Adrenal gland (tissue), 19 donors: ENCODE measurements at places on chromosomes 5 and 9.
A peak's percentile ranks its signal among the peaks of the same experiment; 100 is the strongest.

DNA sequence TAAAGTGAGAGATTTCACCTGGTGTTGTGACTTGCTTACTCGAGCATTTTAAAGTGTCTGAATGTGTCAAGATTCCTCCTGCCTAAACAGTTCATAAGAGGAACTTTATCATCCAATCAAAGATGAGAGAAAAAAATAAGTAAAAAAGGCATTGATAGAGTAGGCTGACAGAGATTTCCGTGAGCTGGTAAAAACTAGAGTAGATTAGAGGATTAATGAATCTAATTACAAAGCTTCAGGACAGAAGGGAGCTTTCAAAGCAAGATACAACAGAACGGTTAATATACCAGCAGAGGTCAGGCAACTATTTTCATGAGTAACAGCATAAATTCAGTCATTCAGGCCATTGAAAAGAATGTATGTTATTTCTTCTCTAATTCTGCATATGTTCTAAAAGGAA lies 91.5 kb downstream of the ADAMTS6 start:
- H3K36me3 ChIP-seq: no peaks in the 10 kb centered on the region
- H3K4me1 ChIP-seq: no peaks in the 10 kb centered on the region
- no peak overlapping the region for H3K4me3 ChIP-seq
- H3K27me3 ChIP-seq: no peaks in the 10 kb centered on the region
- no peak for DNase-seq
- H3K27ac ChIP-seq: no peak overlapping the region

DNA sequence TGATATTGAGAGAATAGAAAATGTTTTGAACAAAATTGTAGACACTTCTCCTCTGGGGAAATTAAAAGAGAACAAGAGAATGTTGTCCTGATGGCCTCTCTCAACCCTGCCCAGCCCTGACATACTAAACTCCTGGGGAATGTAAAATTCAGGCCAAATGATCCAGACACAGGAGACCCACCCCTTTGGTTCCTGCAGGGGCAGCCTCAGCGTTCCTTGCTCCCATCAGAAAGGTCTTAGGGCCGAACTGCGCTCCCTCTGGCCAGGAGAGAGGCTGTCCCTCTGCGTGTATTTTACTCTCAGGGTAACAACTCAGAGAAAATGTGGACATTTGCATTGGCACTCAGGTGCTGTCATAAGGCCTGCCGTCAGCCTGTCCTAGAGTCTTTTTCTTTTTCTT lies 616.3 kb upstream of the KLF4 start:
- no peaks in the 10 kb centered on the region for H3K36me3 ChIP-seq
- no peak overlapping the region for H3K4me3 ChIP-seq
- no peak for DNase-seq

DNA sequence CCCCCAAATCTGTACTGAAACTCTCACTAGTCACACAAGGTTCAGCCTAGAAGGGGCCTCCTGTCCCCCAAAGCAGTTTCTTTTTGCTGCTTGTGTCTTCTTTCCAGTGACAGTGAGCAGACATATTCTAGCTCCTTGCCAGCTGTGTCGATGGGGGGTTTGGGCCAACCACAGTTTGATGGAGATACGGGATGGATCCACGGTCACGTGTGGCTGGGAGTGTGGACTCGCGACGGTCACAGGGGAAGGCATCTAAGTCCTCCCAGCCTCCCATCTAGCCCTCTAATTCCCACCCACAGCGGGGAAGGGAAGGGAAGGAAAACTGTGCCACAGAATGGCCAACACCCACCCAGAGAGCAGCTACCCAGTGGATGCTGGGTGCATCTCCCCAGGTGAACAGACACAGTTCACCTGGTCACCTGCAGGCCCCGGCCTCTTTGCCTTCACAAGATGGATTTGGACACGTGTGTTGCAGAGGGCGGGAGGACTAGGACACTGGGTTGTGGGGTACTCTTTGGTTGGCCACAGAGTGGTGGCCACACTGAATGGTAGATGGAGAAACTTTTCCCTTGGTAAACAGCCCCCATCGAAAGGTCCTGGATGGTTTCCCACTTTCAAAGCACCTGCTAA lies 54.4 kb downstream of the CRB2 start:
- H3K36me3 ChIP-seq: no peaks in the 10 kb centered on the region
- no peak overlapping the region for H3K27ac ChIP-seq
- no peaks in the 10 kb centered on the region for H3K27me3 ChIP-seq
- H3K4me3 ChIP-seq: no peak overlapping the region

DNA sequence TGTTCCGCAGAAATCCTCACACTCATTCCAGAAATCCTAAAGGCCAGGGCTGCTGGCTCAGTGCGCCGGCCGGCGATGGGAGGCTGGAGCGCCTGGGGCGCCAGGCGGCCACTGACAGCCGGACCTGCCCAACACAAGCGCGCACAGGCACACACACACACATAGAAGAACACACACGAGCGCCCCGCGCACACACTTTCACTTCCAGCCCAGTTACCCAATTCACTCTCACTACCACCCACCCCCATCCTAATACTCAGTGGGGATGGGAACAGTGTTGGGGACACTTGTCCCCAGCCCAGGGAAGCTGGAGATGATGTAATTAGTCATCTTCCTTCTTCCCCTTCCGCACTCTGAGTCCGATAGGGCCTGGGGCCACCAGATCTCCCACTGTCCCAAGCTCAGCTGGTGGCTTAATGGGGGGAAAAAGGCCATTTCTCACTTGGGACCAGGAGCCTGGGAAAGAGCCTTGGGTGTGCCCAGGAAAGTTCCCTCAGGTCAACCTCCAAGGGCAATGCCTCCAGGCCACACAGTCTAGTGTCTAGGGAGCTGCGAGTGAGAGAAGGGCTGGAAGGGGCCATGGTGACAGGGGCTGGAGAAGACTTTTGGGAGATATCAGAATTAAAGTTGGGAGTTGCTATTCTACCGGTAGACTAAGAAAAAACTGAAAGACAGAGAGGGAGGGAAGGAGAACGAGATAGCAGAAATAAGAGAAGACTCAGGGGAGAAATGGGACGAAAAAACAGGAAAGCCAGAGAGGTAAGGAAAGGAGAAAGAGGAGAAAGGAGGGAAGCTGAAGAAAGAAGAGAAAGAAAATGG lies 1.7 kb downstream of the EBF1 start:
- peak; percentile 61 for DNase-seq
- H3K4me1 ChIP-seq: peaks cover 8% of the 10 kb centered on the region
- H3K36me3 ChIP-seq: no peaks in the 10 kb centered on the region
- no peak overlapping the region for H3K4me3 ChIP-seq
- H3K27me3 ChIP-seq: no peaks in the 10 kb centered on the region

- peaks cover 8% of the 10 kb centered on the region for H3K4me1 ChIP-seq
- H3K36me3 ChIP-seq: peaks cover 10% of the 10 kb centered on the region
- H3K27me3 ChIP-seq: no peaks in the 10 kb centered on the region
- no peak overlapping the region for H3K27ac ChIP-seq
- peak; percentile 76 for DNase-seq
- no peak overlapping the region for H3K4me3 ChIP-seq
Observed at GRCh38 chr5:149834246-149834855, 104.2 kb downstream of the PPARGC1B start.
